ENCODE measurements at places on chromosomes 7 and 10.

GRCh38 chr7:65966146-65966545 is 15.9 kb downstream of the GUSB start:
- DNase-seq = no peak

GRCh38 chr7:155517969-155518368 is 28.4 kb downstream of the CNPY1 start:
- no peak for DNase-seq

GRCh38 chr7:150866932-150867564 is 14.7 kb downstream of the AOC1 start:
- DNase-seq = no peak

GRCh38 chr10:16779384-16779915 is 37.8 kb downstream of the RSU1 start:
- no peak for DNase-seq

GRCh38 chr7:41149576-41149975 is 553.3 kb downstream of the INHBA start:
- DNase-seq = no peak

GRCh38 chr7:138816650-138817049 is 18.7 kb upstream of the ATP6V0A4 start:
- DNase-seq = no peak
